T-helper 1 cell treated with Interleukin-12 subunit alpha and Interleukin-12 subunit beta and Interleukin-4 antibody, amounts not matched to agents 30 ng/mL and 1 ng/mL, for 36 hours (primary cell): ENCODE measurements at places on chromosomes 3 and 15. TPM values are rescaled to one million over a fixed set of nuclear protein-coding genes. Genes with fewer than 3 reads are reported as not detected.

The RBP2 gene
- not detected in 2 replicates for total RNA-seq

The B2M gene
- 8,744 and 8,765 TPM in 2 replicates for total RNA-seq

The HGD gene
- 0.39 and 0.61 TPM in 2 replicates for total RNA-seq

The ZBED2 gene
- 95.1 and 96.0 TPM in 2 replicates for total RNA-seq

The CFAP161 gene
- not detected in 2 replicates for total RNA-seq

The KLF15 gene
- not detected in 2 replicates for total RNA-seq

The PIGX gene
- total RNA-seq, result 67.2 and 67.5 TPM in 2 replicates

The CTSH gene
- total RNA-seq, result 85.0 and 85.8 TPM in 2 replicates

The ALDH1A3 gene
- total RNA-seq, result not detected in 2 replicates

The CSPG4 gene
- not detected in 2 replicates for total RNA-seq
